Kidney capillary endothelial cell (primary cell): ENCODE measurements at places on chromosomes 7 and 10.

GRCh38 chr10:48762064-48763042, 77.7 kb downstream of the WDFY4 start:
- no peak for DNase-seq

GRCh38 chr7:157088136-157088535, 50.6 kb upstream of the UBE3C start:
- no peak for DNase-seq

- no peak for DNase-seq
Observed at GRCh38 chr10:115856580-115856979, 416.4 kb downstream of the GFRA1 start.

DNA sequence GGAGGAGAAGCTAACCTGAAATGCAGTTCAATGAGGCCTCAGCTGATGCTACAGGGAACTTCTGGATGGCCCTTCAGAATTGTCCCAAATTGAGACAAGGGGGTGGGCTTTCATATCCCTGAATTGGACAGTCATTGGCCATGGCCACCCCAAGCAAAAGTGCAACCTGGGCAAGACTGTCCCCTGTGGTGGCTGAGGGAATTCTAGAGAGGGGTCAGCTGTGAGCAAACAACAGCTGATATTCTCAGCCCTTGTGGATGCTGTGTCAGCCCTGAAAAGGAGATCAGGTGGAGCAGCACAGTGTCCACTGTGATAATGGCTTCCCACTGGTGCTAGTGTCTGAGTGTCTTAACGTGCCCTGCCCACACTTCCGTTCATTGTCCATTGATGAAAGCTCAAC, 76.6 kb downstream of the SLC16A9 start:
- no peak for DNase-seq

DNA sequence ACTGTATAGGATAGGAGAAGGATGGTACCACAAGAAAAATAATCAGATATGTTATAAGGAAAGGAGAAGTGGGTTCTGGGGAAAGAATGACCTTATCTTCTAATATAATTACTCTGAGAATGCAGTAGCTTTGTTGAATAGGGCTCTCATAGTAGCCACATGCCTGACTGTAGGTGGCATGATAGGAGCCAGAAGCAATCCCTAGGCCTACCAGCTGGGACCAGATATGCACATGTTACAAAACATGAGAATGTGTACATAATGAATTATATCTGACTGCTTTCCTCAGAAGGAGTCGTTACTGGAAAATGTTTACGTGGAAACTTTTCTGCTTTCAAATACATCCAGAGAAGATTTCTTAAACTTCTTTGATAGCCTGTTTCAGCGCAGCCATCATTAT, 53.2 kb upstream of the FAM3C start:
- no peak for DNase-seq

GRCh38 chr7:147432079-147432478, 1158.5 kb upstream of the C7orf33 start:
- DNase-seq, result no peak

DNA sequence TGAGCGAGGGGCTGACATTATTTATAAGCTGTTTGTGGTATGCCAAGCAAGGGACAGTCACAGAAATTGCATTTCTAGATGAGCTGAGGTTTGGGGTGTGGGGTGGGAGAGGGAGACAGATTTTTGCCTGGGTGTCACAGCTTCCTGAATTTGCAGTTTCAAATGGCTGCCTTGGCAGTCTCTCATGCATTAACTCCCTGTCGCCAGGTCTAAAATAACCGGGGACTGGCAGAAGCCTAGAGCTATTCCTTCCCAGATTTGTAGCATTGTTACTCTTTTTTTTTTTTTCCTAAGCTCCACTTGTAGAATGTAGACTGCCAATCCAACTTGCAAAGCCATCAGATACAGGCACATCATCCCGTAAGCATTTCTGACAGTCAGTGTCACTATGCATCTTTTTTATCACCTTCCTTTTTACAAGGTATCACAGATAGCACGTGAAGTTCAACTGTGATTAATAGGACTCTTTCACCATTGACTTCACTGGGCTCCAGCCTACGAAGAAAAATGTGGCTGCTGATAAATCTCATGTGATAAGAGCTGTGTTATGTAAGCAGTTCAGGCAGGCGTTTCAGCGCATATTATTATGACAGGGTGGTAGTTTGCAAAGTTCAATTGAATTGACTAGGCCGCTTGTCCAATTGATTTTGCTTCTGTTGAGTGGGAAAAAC, 130.7 kb upstream of the CELF2 start:
- DNase-seq, result no peak

DNA sequence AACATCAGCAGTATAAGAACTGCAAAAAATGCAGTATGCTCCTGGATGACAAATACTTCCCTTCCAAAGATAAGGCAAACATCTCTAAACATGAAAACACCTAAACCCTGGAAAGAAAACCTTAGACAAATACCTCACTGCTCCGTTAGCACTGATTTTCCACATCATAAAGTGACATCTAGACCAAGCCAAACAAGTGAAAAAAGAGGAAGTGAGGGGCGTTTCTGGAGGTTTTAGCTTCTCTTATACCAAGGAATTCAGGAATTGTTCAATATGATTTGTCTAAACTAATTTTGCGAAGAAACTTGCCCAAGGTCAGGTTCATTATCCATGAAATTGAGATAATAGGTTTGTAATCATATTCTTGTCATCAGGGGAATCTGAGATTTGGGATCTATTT, 279.7 kb downstream of the ADRA2A start:
- DNase-seq, result no peak

GRCh38 chr10:48501226-48501625, 103.6 kb downstream of the ARHGAP22 start:
- DNase-seq, result no peak

GRCh38 chr10:63744060-63744941, 223.1 kb downstream of the REEP3 start:
- DNase-seq, result no peak

DNA sequence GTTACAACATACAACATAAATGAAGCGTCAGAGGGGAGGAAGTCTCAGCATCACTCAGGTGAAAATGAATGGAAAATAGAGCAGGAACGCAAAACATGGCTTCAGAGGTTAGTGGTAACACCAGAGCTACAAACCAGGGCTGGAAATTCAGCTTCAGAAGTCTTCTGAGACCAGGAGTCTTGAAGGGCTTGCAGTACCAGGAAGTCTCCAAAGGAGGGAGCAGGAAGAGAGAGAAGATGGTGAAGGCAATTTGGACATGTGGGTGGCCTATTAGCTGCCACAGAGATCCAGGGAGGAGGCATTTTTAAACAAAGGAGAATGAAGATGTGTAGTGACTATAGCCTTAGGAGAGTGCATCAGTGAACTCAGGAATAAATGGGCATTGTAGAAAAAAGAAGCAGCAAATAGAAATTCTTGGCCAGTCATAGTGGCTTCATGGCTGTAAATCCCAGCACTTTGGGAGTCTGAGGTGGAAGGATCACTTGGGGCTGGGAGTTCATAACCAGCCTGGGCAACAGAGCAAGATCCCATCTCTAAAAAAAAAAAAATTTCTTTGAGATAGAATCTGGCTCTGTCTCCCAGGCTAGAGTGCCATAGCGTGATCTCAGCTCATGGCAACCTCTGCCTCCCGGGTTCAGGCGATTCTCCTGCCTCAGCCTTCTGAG, 9.3 kb upstream of the TET1 start:
- peak; percentile 53 for DNase-seq

GRCh38 chr10:31151301-31151700, 119.6 kb upstream of the ZNF438 start:
- no peak for DNase-seq

DNA sequence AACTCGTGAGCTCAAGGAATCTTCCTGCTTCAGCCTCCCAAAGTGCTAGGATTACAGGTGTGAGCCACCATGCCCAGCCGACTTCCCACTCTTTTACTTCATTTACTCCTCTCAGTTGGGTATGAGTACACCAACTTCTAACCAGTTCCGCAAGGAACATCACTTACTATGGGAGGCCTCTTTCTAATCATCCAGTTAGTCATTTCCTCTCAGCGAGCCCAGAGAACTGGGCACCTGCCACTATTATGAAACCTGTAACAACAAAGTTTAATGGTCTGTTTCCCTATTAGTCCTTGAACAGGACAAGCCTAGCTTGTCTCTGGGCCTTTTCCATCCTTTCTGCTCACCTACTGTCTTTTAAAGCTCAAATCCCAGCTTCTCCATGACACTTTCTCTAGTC, 88.8 kb downstream of the DNMBP start:
- peak; percentile 65 for DNase-seq

GRCh38 chr10:121556918-121557573, 41.2 kb downstream of the FGFR2 start:
- no peak for DNase-seq

DNA sequence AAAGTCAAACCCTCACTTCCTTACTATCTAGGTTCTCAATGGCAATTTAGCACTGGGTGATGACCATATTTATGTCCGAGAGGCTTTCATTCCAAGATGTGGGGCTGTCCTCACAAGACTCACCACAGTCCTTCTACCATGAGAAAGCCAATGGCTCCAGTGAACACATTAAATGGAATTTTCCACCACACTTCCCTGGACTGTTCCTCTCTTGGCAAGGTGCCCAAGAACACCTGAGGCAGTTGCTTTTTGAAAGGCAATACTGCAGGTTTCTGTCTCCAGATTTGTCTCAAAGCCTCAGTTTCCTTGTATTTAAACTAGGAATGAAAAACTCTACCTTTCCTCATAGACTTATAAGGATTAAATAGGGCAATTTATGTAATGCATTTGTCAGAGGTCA, 24.2 kb downstream of the AFAP1L2 start:
- DNase-seq, result no peak

- DNase-seq, result no peak
Observed at GRCh38 chr7:144519925-144520324, 116.4 kb upstream of the NOBOX start.

GRCh38 chr10:132670546-132671227, 115.3 kb downstream of the NKX6-2 start:
- DNase-seq, result no peak

- DNase-seq, result peak; percentile 62
Observed at GRCh38 chr7:155291045-155291530, 6.6 kb upstream of the INSIG1 start.

DNA sequence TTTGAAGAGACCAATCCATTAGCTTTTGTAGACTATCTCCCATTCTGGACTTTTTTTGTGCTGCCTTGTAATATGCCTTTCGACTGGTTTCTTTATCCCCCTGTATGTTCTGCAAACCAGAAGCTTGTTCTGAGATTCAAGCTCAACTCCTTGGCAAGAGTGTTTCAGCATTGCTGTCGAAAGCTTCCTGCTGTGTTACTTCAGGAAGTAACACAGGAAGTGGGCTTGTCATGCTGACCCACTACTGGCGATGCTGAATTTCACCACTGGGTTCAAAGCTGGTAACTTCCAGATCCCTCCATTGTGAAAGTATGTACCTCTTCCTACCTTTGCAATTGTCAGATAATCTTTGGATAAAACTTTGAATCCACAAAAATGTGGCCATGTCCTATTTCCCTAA, 57.9 kb upstream of the INSYN2A start:
- DNase-seq, result peak; percentile 52

- DNase-seq, result no peak
Observed at GRCh38 chr7:27918503-27918902, 178.5 kb downstream of the TAX1BP1 start.

GRCh38 chr7:135938086-135938485, 39.1 kb downstream of the MTPN start:
- DNase-seq, result no peak

GRCh38 chr7:42269161-42269560, 32.2 kb upstream of the GLI3 start:
- DNase-seq, result no peak

- DNase-seq, result no peak
Observed at GRCh38 chr7:154817224-154817896, 185.6 kb downstream of the PAXIP1 start.

DNA sequence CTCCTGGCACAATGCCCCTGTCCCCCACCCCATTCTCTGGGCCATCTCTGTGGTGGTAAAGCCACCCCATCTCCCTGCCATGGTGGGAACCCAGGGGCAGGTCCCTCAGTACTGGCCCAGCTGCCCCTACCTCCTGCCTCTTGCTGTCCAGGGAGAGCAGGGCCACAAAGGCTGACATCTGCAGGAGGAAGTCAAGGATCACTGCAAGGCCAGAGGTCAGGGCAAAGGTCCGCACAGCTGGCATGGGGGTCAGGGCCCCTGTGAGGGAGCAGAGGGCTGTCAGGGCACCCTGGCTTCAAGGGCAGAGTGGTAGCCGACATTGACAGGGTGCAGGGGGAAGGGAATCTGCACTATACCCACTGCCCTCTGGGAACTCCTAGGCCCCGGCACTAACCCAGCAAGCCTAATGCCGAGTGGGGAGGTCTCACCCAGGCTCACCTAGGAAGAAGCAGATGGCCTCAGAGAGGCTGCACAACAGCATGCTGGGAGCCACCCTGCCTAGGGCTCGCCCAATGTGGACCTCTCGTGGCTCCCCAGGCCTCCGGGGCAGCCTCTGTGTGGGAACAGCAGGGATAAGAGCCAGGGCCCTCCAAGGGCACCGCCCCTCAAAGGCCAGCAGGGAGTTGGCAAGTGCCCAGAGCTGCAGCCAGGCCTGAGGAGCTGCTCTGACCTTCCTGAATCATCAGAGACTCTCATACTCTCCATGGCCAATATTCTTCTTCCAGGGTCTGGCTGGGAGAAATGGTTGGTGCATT, 7.7 kb downstream of the NPC1L1 start:
- no peak for DNase-seq

- DNase-seq, result no peak
Observed at GRCh38 chr10:93806903-93807302, 49.2 kb downstream of the LGI1 start.

GRCh38 chr10:89278034-89278535, 23.8 kb upstream of the IFIT2 start:
- peak; percentile 94 for DNase-seq

- no peak for DNase-seq
Observed at GRCh38 chr10:42691361-42692120, 53.2 kb upstream of the ZNF33B start.

DNA sequence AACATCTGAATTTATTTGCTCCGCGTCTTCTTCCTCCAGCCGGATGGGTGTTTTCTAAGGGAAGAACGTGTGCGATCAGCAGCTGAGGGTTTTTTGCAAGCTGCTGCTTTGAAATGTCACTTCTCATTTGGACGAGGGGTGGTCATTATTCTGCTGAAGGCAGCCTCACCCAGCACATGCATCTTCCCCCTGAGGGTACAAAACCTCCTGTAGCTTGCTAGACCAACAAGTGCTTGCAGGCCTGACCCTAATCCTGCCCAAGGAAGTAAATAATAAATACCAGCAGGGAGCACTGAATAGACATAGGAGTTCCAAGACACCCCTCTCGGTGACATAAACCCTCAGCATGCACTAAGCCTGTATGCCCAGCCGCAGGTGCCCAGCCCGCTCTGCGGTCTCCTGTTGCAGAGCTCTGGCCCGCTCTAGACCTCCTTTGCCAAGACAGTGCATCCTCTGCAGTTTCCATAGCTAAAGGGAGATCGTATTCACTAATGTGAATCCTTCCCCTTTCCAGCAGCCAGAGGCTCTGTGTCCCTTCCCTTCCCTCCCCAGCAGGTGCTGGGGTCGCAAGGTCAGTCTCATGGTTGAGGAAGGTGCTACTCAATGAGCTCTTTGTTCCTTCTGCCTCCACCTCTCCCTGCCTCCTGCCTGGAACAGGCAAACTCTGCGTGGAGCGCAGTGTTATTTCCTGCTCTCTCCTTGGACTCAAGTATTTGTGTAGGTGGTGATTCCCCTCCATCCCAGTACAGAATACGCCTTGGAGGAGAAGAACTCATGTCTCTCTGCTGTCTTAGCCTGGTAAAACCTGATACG, 36.6 kb downstream of the SBDS start:
- DNase-seq, result no peak
